ENCODE measurements at places on chromosomes 12 and 14.

DNA sequence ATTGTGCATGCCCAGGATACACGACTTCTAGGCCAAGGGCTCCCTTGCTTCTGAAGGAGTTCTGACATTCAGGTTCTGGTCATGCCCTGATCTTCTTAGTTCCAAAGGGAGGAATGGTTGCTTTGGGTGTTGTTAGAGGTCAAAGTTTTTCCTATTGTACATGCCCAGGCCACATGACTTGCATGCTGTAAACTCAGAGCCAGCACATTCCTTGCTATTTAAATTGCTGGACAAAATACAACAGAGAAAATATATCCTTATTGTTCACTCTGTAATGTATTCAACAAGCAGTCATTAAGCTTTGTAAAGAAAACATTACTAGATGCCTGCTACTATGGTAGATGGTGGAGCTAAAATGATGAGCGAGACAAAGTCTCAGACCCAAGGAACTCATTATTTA is 71.2 kb upstream of the COCH start:
- DNase-seq = no peak

DNA sequence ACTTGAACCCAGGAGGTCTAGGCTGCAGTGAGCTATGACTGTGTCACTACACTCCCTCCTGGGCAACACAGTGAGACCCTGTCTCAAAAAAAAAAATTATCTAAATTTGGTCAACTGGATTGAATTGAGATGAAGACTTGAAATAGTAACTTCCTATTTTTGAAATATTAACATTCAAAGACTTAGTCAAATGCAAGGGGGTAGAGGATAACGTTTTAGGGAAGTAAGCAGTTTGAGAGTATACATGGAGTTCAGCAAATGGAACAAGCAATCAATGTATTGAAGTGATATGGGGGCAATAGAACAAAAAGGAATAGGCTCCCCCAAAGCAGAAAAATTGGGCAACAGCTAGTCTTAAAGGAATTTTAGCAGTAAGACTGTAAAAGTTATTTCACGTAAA is 4.6 kb upstream of the MFAP5 start:
- no peak for DNase-seq

DNA sequence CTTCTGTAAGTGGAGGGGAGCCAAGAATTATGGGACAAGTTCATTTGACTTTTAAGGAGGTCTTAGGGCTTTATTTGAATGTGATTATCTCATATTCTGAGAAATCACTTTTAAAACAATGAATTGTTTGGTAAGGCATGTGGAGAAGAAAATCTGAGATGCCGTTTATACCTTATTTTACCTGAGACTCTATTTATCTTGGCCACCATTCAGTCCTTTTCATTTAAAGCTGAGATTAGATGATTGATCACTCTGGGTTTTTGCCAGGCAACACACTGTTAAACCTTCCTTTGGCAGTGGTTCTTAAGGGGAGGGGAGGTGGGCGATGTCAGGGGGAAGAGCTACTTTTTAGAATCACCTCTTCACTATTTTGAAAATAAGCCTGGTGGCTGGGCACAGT is 11.4 kb downstream of the CAND1 start:
- no peak for DNase-seq

- DNase-seq = no peak
These were observed 147.9 kb upstream of the MYL2 start for GRCh38 chr12:111068290-111068689.

DNA sequence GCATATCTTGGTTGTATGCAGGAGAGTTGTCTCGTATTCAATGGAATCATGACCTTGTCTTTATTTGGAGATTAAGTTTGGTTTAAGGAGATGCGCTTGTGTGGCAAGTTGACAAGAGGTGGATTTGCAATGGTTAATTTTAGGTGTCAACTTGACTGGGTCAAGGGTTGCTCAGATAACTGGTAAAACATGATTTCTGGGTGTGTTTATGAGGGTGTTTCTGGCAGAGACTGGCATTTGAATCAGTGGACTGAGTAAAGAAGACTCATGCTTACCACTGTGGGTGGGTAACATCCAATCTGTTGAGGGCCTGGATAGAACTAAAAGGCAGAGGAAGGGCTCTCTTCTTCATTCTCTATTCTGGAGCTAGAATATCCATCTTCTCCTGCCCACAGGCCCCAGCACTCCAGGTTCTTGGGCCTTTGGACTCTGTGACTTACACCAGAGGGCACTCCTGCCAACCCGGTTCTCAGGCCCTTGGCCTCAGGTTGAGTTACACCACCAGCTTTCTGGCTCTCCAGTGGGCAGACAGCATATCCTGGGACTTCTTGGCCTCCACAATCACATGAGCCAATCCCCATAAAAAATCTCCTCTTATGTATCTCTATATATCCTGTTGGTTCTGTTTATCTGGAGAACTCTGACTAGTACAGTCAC is 141.5 kb upstream of the ARID2 start:
- peak; percentile 8 for DNase-seq

DNA sequence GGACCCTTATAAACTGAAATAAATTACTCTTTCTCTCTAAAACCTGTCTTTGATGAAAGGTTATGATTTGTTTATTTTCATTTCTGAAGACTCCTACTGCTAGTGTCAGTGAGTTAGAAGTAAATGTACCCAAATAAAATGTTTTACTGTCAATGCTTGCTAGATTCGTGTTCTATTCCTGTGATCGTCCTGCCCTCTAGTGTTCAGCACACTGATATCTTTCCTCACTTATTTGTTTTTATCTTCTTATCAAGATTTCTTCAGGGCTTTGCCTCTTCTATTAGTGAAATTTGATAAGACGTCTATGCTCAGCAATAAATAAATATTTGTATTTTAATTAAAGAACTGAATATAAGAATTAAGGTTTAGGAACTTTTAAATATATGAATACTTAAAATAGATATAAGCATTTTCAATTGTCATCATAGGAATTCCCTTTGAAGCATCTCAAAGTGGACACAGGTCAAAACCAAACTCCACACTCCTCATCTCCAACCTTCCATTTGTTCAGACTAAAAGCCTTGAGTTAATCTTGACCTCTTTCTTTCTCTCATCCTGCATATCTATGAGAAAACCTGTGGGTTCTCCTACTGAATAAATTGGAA is 75.8 kb downstream of the C12orf50 start:
- peak; percentile 62 for DNase-seq

DNA sequence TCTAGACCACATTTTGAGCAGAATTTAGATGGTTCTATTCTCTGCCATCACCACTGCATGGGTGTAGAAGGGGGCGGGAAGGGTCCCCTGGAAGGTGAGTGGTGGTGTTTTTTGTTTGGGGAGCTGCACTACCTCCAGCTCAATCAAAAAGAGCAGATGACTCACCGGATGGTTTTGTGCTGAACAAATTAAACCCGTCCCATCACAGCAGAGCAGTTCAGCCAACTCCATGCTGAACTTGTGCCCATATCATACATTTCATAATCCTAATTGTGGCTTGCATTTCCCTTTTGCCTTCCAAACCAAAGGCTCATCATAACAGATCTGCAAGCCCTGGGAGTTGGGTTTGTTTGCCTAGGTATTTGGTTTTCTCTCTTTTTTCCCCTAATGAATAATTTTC is 53.0 kb upstream of the RPH3A start:
- peak; percentile 9 for DNase-seq

- DNase-seq = no peak
These were observed 81.0 kb downstream of the DAAM1 start for GRCh38 chr14:59269466-59269865.

- DNase-seq = no peak
These were observed 18.2 kb upstream of the STRAP start for GRCh38 chr12:15863984-15864383.

DNA sequence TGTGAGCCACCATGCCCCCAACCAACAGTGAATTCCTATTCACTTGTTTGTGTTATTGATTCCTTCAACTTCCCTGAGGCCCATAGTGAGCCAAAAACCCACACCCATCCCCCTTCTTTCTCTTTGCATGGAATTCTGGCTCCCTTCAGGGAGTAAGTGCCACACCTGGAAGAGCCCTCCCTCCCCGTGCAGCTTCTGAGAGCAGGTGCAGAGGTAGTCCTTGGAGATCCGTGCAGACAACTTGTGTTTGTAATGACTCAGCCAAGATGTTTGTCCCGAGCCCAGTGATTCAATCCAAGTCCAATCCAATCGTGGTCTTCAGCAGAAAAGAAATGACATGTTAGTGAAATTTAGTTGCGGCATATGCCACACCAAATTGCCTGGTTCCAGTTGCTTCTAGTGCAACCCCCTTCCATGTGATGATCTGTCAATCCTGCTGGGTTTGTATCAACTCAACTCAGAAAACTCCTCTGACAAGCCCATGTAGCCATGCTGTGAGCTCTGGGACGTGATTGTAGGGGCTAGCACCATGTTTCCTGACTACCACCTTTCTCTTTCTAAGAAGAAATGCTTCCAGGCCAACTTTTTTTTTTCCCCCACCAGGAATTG is 27.5 kb downstream of the GPRC5A start:
- DNase-seq = no peak

GRCh38 chr12:70402597-70402996 is 36.5 kb downstream of the KCNMB4 start:
- peak; percentile 7 for DNase-seq

DNA sequence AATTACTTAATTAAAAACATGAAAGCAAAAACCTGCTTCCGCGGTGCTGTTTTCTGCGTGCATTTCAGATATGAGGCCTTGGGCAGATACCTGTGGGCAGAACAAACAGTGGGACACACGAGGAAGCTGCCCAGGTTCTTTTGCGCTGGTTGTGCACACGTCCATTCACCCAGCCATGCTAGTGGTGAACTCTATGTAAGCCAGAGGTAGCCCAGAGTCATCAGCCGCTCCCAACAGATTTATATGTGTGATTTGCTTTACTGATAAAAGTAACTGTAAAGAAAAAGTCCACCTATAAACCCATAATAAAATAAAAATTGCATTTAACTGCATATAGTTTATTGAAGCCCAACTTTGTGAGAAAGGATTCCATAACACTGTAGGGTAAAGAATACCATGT is 47.1 kb upstream of the TMEM260 start:
- DNase-seq = no peak

DNA sequence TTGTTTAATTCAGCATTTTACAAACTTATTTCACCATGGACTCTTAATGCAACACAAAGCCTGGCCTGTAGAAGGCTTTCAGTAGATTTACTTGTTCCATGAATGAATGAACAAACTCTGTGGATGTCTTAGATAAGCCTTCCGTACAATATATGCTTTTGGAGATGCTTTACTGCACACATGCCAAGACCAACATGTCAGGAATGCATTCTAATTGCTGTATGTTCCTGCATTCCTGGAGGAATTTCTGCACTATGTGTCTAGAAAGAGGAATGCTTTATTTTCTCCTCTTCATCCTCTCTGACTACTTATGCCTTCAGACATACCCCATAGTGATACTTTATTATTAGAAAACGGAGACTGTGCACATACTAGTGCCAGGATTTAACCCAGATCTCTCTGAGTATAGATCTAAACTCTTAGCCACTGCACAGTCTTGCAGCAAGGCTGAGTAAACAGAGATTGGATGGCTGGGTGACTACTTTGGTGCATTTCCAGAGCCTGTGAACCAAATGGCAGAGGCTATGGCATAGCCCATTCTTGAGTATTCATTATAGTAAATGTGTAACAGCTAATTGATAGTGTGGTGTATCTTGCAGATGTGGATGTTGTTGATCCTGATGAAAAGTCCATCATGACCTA is 108.2 kb downstream of the SYNE2 start:
- DNase-seq = no peak

GRCh38 chr12:54136844-54137580 is 51.8 kb downstream of the SMUG1 start:
- no peak for DNase-seq

GRCh38 chr12:77847060-77847541 is 16.4 kb downstream of the NAV3 start:
- peak; percentile 48 for DNase-seq

DNA sequence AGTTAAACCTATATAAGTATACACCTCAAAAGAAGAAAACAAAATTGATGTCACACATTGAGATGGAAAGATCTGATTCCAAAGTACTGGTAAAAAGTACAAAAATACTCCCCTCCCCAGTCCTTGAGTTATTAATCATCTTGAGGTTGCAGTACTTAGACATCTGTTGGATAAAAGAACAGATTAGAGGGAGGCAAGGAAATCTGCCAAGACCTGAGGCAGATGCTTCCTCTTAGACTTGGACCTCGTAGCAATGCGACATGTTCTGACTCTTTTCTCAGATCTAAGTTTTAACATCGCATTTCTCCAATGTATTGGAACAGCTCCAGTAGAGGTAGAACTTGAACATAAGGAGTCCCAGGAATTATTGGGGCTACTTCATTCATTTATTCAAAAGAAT is 187.9 kb upstream of the GRIN2B start:
- no peak for DNase-seq

DNA sequence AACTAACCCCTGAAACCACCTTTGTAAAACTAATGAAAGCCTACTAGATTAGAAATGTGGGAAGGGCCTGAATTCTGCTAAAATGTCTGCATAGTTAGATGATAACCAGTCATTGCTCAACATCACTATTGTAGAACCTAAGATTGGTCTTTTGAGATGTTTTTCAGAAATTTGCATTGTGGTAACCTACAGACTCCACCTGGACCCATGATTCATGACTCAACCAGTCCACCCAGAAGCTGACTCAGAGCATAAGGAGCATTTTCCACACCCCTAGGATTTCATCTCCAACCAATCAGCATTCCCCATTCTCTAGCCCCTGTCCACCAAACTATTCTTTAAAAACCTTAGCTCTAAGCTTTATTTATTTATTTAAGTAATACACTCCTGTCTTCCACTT is 30.4 kb upstream of the CHGA start:
- peak; percentile 57 for DNase-seq

DNA sequence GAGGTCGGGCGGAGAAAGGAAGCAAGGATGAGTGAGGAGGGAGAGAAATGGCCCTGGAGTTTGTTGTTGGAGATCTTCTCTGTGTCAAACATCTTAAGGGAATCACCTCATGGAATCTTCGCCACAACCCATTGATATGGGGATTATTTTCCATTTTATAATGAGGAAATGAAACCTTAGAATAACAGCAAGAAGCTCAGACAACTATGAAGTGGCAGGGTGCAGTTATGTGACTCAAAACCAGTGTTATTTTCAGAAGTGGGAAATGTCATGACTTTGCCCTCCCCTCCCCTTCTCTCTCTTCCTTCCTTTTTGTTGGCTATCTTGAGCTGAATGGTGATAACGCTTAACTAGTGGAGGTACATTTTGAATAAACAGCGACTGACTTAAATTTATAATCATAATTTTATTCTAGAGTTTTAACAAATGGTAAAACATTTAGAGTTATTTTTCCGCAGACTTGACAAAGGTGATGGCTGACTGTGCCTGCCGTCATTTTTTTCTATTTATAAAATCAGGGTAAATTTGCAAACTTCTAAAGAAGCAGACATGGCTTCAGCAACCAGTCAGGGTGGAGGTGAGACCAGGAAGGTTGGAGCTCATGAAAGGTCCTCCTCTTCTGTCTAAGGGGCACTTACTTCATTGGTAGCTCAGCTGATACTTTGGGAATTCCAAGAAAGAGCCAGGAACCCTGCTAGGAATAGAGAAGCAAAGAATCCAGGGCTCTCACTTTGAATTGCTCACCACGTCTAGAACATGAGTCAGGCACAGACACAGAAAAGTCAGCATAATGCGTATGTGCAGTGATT is 232.4 kb downstream of the RGS6 start:
- no peak for DNase-seq

GRCh38 chr14:89990623-89991275 is 35.0 kb downstream of the TDP1 start:
- no peak for DNase-seq
